ENCODE measurements at places on chromosomes 12 and 14.

DNA sequence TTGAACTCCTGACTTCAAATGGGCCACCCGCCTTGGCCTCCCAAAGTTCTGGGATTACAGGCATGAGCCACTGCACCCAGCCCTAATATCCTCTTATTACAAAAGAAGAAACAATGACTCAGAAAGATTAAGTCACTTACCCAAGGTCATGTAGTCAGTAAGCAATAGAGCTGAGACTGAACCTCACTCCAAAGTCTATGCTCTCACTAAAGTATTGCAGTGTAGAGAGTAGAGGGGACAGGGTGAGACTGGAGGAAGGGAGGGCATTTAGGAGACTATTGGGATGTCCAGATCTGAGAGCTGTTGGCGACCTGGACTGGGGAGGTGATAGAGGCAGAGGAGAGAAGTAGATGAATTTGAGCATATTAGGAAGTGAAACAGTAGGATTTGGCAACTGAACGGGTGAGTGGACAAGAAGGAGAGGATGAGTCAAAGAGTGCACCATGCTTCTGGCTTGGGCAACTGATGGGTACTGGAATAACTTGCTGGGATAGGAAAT is 11.8 kb downstream of the P2RX7 start:
- no peak for DNase-seq

- DNase-seq, result no peak
Observed at GRCh38 chr12:120936197-120936596, 32.0 kb upstream of the SPPL3 start.

GRCh38 chr12:52005903-52006703 is 643 bp upstream of the TAMALIN start:
- no peak for DNase-seq

- no peak for DNase-seq
Observed at GRCh38 chr14:68471029-68471963, 321.6 kb downstream of the ZFP36L1 start.

DNA sequence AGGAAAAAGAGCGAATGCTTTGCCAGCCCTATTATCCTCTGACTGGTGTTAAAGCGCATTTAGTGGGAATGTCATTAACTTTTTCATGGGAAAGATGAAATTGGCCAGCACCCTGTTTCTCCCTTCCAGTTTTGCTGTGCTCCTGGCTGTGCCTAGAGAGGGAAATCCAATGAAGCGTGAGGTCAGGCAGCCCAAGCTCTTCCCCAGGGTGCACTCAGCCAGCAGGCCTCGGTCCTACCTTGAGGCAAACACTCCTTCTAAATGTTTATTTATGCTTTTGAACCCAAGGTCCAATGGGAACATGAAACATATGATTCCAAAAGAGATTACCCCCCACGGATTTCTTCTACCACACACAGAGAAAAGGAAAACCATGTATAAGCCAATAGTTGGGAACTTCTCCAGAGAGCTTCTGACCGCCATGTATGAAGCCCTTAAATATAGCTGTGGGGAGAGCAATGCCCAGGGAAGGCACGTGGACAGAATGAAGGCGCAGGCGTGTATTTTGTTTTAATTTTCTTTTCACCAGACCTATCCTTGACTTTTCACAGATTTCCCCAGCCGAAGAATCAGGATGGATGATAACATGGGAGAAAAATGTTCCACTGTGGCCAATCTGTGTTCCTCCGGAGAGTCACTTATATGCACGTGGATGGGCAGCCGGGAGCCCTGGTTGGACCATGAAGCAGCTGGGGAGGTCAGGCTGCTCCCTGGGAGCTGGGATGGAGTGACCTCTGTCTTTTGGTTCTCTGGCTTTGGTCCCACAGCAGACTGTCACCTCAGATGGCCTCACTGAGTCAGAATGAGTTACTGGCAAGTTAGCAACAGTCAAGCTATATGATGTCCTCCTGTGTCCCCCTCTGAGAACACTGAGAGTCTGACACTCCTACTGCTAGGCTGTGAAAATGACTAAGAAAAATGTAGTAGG is 37.3 kb downstream of the GPR135 start:
- no peak for DNase-seq

DNA sequence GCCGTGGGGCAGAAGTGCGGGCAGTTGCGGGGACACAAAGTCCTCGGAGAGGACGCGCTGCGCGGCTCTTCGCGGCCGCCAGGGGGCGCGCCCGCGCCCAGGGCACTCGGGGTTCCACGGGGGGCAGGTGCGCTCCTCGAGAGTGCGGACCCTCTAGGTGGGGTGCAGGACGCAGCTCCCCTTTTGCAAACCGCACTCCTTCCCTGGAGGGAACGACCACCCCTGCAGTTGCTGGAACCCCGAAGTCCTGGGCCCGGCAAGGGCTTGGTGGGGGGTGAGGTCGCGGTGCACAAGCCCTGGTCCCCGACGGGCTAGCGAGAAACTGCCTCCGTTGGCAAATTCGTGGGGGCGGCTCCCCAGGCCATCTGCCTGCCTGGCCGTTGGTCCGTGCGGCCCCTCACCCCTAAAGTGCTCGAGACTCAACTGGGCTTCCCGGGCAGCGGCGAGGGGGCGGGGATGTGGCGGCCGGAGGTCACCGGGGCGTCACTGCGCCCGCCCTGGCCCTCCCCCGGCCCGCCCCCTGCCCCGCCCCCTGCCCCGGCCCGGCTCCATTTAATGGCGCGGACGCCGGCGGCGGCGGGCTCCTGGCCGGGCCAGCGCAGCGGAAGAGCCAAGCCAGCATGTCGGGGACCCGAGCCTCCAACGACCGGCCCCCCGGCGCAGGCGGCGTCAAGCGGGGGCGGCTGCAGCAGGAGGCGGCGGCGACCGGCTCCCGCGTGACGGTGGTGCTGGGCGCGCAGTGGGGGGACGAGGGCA is at the start of gene ADSS1:
TSS of gene ADSS1 (plus strand) at position 579 of the 756 bp plus-strand sequence. CDS start at position 621, 42 bp downstream.
- peak; percentile 16 for DNase-seq

DNA sequence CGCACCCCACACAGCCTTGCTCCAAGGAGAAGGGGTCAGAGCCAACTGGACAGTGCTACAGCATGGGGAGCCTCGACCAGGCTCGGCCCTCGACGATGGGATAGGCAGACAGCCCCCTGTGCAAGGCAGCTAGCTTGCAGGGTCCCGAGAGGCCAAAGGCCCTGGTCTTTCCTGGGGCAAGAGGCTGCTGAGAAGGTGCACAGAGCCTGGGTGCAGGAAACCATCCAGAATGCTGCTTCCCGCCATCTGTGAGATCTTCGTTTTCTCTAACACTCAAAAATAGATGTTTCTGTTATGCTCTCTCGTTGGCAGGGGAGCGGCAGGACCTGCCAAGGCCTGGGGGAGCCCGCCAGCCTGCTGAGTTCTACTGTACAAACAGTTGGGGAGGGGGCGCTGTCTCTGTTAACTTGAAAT is 168.0 kb upstream of the RTL1 start:
- DNase-seq, result no peak

DNA sequence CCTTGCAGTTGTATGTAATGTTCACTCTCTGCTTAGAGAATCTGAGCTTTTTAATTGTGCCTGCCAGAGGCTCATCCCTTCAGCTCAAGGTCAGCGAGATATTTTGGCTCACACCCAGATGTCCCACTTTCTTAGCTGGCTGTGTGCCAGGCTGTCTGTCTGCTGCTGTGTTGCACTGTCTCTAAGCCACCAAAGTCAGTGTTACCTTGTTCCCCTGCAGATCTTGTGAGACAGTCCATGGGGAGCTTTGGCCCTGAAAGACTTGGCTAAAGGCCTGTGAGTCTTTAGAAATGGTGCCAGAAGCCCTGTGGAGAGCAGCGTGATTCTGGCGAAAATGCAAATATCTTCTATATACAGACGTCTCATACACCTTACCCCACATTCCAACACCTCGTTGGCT is 293.7 kb downstream of the TTC6 start:
- no peak for DNase-seq

DNA sequence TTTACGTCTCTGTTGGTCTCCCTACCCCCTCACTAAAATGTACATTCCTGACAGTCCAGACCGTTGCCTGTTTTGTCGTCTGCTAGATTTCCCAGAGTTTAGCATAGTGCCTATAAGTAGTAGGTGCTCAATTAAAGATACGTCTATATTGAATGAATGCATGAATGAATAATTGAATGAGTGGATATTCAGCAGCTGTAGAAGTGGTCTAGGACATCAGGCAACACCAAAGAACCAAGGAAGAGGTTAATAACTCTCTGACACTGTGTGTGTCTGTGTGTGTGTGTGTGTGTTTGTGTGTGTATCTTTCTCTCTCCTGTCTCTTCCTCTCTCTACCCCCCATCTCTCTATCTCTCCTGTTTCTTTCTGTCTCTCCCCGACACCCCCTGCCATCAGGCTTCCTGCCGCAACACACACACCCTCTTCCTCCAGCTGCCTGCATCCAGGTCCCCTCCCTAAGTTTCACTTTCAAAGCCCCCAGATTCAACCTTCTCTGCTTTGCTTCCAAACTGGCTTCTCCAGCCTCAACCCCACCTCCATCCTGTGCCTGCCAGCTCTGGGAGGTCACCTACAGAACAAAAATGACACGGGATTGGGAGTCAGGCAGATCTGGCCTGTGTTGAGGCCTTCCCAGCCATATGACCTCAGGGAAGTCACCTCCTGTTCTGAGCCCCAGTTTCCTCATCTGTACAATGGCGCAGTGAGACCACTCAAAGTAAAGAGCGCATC is 119.9 kb upstream of the NCOR2 start:
- no peak for DNase-seq

- no peak for DNase-seq
Observed at GRCh38 chr14:30569216-30569902, 10.4 kb downstream of the G2E3 start.

DNA sequence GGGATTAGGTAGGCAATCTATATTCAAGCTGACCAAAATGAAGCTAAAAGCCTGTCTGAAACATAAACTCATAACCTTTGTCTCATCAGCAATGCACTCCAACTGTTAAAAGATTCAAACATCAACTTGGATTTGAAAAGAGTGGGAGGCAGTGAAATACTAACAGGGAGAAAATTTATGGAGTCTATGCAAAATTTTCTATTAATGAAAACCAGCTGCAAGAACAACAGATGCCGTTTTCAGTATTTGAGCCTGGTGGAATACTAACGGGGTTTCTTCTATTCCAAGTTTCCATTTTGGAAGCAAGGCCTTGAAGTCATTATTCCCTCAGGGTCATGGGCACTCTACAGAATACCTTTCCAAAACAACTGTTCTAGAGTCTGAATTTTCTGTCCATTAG is 88.3 kb downstream of the LRP6 start:
- DNase-seq, result no peak

- DNase-seq, result no peak
Observed at GRCh38 chr14:102926104-102926503, 3.6 kb downstream of the AMN start.

DNA sequence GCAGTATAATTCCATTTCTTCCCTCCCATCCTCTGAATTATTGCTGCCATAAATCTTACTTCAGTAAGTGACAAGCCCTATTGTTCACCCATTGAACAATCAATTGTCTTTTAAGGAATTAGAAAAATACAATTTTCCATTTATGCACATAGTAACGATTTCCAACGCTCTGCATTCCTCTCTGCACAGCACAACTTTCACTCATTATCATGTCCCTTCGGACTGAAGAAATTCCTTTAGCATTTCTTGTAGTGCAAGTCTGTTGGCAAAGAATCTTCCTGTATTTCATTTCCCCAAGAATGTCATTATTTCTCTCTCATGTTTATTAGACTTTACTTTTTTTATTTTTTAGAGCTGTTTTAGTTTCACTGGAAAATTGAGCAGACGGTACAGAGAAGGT is 252.1 kb upstream of the RTL1 start:
- no peak for DNase-seq

DNA sequence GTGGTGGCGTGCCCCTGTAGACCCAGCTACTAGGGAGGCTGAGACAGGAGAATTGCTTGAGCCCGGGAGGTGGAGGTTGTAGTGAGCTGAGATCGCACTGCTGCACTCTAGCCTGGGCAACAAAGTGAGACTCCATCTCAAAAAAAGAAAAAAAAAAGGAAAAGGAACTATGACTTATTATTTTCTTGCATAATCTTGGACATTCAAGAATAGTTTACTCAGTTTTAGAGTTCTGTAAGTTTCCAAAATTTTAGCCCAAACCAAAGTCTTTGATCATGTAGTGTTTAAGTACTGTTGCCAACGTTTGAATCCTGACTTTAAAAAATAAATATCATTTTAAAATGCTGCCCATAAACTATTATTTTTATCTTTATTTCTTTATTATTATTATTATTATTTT is 6.2 kb downstream of the PSMA6 start:
- no peak for DNase-seq

DNA sequence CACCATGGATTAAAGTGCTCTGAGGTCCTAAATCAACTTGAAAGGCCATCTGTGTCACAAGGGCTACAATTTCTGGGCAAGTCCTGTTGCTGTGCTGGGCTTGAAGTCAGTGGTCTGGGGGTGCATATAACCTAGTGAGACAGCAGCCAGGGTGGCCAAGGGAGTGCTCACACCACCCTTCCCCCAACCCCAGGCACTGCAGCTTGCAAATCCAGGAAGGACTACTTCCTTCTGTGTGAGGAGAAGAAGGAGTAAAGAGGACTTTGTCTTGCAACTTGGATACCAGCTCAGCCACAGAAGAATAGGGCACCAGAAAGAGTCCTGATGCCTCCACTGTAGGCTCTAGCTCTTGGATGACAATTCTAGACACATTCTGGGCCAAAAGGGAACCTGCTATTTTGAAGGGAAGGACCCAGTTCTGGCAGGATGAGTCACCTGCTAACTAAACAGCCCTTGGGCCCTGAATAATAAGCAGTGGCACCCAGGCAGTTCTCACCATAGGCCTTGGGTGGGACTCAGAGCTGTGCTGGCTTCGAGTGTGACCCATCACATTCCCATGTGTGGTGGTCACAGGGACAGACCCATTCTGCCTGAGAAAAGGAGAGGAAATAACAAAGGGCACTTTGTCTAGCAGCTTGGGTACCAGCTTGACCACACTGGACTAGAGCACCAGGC is 32.6 kb upstream of the DHRS7 start:
- no peak for DNase-seq

DNA sequence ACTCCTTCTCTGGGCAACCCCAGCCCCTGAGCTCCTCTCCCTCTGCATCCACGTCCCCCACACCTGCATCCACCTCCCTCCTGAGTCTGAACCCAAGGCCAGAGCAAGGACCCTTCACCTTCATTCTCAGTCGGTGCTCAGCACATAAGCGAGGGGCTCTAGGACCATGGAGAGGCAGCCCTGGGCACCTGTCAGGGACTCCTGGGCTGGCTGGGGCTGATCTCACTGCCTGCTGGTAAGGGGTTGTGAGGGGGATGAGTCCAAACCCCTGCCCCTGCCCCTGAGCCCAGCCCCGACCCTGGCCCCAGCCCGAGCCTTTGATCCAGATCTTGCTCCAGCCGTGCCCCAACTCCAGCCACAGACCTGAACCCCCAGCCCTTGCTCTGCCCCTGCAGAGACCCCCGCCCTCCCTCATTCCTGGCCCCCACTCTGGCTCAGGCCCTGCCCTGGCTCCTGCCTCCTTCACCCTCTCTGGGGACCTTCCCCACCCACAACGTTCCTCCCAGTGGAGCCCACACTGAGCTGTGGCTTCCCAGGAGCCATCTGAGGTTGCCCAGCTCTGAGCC is 888 bp upstream of the CCDC197 start:
- DNase-seq, result no peak

- no peak for DNase-seq
Observed at GRCh38 chr12:83573671-83574070, 887.0 kb downstream of the TMTC2 start.

- no peak for DNase-seq
Observed at GRCh38 chr14:64614166-64614565, 64.4 kb downstream of the PPP1R36 start.
